ENCODE measurements at places on chromosomes 4 and X.

- DNase-seq, result no peak
These were observed 228.7 kb upstream of the SPRY1 start for GRCh38 chr4:123167931-123168330.

DNA sequence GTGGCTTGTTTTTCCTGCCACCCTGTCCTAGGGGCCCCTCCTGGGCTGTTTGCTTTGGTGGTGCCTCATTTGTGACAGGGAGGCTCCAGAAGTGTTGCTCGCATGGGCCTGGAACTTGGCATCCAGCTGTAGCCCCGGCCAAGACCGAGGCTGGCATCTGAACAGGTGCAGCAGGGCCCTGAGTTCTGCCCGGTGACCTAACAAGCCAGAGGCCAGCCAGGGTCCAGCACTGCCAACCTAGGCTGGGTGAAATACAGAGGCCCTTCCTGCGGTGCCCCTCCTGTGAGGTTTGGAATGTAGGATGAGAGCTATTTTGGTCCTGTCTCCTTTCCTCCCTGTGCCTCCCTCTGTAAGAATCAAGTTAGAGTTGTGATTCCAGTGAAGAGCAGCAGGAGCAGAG lies 58.5 kb downstream of the STARD8 start:
- no peak for DNase-seq

DNA sequence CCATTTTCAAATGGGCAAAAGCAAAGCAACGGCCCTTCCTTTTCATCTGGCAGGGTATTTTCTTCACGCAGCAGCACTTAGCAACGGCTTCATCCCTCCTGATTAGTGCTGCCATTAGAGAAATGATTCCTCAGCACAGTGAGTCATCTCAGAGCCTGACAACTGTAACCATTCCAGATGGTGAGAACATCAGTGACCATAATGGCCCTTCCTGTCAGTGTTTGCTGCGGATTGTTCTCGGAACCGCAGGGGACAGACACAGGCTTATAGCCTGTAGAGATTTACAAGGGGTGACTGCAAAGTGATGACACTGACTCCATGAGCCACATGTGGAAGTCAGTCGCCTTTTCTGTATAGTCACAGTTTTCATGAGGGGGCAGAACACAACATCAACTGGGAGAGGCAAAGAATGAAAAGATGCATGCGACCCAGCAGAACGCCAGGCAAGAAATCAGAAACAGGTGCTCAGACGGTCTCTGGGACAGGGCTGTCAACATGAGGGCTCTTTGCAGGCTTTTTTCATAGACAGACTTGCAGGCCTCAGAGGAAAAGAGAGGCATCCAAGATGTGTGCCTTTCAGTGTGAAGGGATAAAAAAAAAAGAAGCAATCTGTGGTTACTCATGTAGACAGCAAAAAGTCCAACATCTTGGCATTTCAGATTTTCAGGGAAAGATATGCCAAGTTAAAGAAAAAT lies 69.9 kb upstream of the FBXW7 start:
- peak; percentile 25 for DNase-seq

DNA sequence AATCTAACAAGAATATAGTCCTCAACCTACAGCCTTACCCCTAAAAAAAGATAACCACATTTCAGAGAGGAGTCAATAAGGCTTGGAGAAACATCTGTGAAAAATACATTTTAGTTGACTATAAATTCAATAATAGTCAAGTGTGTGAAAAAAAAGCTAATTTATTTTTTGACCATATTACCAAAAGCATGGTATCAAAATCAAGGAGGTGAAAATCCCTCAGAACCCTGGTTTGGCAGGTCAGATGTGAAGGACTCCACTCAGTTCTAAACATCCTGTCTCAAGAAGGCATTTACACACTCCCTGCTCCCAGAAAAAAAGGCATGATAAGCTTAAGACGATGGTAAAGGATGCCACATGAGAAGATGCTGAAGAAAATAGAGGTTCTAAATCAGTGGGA lies 745.1 kb upstream of the TENM3 start:
- DNase-seq, result no peak

DNA sequence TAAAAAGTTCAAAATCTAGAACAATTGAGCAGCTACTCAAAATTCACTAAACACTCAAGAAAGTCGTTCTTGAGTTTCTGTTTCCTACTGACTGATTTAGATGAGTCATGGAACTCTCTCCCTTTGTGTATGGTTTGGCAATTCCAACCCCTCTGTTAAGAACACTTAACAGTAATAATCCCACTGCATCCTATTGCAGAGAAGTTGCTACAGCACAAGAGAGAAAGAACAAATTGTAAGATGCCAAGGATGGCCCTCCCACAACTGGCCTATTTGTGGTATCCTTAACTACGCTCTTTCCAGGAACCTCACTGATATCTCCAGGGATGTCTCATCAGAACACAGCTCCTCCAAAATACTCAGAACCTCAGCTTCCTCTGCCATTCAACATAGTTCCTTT lies 701.8 kb upstream of the TENM3 start:
- no peak for DNase-seq

DNA sequence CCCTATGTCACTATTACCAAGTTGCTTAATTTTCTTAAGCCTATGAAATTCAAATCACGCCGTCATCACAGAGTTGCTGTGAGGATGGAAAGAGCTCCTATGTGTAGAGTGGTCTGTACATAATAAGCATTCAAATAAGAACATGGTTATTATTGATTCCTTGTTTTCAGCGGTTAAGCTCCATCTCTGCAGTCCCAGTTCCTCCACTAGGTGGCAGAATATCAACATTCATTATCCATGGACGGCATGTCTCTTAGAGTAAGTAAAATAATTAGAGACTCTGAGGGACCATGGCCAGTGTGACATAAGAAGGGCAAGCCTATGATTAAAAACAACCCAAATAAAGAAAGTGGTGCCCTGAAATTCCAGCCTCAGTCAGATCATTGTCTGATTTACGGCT lies 132.5 kb upstream of the NHS start:
- DNase-seq, result no peak

GRCh38 chr4:145828802-145829485 lies 109.7 kb downstream of the ZNF827 start:
- DNase-seq, result no peak

GRCh38 chr4:3077796-3078195 lies 3.3 kb downstream of the HTT start:
- DNase-seq, result no peak

DNA sequence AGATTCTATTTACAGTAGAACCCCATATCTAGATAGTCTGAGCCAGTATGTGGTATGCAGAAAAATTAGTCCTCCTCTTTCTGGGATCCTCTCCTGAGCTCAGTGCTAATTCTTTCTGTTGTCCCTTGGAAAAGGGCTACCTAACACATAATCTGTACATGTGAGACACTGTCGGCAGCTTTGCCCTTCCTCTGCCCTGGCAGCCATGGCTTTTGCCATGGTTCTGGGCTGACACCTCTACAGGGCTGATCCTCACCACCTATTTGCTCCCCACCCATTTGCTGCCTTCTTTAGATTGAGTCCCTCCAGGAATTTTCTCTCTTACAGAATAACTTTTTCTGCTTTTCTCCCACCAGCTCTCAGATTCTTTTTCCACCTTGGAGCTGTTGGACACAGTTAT lies 64.7 kb upstream of the MAP9 start:
- DNase-seq, result no peak

DNA sequence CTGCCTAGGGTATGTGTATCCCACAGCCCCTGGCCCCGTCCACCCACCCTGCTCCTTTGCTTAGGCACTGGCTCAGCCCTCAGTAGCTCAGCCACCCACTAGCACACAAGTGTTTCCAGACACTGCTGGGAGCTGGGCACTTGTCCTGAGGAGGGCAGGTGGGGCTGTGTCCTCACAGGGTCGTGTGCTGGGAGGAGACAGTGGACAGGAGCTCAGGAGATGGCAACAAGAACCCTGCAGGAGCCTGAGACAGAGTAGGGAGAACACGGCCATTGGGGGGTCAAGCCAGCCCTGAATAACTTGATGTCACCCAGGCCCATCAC lies 5.5 kb upstream of the CPLX1 start:
- DNase-seq, result no peak

DNA sequence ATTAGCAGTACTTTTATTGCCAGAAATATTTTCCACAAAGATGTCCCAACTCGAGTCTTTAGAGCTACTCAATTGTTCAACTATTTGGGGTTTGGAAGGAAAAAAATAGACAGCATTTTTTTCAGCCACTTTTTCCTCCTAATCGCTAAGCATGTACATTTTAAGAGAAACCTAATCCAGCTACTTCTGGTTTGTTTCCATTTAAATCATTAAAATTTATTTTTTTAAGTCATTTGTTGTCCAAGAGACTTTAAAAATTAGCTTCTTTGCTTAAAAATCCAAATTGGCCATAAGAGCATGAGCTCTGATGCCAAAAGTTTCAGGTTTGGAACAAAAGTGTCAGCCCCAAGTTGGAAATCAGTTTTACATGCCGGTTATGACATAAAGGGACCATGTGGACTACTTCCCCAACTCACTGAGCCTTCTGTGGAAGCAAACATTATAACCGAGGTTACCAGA lies 186.3 kb upstream of the INTU start:
- DNase-seq, result no peak

GRCh38 chr4:138599965-138600364 lies 357.8 kb upstream of the SLC7A11 start:
- no peak for DNase-seq

DNA sequence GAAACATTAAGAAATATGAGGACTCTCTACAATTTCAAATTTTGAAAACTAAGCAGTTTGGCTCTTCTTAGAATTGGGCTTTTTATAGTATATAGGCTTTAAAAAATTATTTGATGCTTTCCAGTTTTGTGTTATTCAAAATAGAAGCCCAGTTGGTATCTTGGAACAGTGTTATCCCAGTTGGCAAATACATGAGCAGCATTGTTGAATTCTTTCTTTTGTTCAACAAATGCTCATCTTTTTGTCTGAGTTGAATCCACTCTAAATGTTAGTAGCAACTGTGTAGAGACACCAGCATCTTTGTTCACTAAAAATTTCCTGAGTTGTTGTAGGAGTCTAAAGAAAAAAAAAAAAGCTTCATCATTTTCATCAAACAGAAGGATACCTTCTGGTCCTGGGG lies 41.0 kb upstream of the LIMCH1 start:
- DNase-seq, result no peak

GRCh38 chr4:102473476-102473875 lies 27.7 kb upstream of the NFKB1 start:
- no peak for DNase-seq

GRCh38 chr4:126552321-126552720 lies 1080.4 kb upstream of the INTU start:
- no peak for DNase-seq

DNA sequence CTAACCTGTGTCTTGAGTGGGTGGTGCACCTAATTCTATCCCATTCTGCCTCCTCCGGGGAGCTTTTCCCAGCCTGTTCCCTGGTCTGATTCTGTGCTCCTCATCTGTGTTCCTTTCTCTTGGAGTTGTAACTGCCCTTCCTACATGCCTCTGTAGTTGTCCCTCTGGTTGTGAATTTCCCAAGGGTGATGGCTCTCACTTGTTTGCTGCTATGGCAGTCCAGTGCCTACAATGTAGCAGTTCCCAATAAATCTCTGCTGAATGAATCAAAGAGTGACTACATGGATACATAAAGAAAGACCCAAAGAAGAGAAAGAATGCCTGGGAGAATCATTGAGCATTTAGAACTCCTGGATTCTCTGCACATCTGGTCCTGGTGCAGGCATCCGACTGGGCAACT lies 141.6 kb downstream of the HS3ST1 start:
- no peak for DNase-seq

DNA sequence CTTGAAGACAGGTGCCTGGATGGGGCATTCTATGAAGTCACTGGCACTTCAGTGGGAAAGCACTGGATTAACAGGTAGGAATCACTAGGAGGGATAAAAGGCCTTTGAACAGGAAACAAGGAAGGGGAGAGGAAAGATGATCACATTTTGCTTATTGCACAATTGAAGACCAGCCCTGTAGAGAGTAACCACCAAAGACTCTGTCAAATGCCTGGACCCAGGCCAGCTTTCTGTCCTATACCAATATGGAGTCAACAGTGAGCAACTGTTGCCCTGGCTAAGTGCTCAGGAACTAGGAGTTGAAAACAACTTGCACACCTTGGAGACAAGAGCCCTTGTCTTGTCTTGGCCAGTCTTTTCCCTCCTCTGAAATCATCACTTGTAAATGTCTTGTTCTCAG lies 14.1 kb upstream of the RTL3 start:
- DNase-seq, result no peak

- no peak for DNase-seq
These were observed 29.2 kb downstream of the LGI2 start for GRCh38 chr4:25001509-25001908.

- DNase-seq, result no peak
These were observed 60.8 kb upstream of the MID1 start for GRCh38 chrX:10681167-10681566.

DNA sequence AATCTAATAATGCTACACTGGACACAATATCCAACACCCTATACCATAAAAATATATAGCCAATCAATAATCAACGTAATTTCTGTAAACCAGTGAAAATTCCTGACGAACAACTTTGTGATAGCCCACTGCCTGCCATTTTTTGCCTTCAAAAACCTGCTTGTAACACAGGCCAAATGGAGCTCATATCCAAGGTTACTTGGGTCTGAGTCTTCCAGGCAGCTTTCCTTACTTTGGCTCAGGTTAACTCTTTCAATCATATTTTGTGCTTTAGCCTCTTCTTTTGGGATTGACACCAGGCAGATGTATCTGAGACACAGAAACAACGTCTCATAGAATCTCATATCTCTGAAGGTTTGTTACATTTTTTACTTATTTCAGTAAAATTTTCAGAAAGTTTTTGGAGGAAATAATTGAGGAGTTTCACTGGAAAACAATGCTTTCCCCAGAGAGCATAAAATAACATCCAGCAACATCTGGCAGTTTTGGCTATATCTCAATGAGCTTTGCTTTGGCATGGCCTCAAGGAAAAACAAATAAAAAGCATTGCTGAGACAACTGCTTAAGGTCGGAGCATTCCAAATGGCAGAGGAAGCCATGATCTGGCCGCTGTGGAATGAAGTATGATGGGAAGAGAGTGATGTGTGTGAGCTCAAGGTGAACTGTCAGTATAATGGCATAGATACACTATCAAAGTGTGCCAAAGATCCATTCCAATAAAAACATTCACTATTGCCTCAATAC lies 162.9 kb upstream of the SPIN4 start:
- no peak for DNase-seq

- no peak for DNase-seq
These were observed 85.7 kb downstream of the ADRA2C start for GRCh38 chr4:3851881-3852280.

DNA sequence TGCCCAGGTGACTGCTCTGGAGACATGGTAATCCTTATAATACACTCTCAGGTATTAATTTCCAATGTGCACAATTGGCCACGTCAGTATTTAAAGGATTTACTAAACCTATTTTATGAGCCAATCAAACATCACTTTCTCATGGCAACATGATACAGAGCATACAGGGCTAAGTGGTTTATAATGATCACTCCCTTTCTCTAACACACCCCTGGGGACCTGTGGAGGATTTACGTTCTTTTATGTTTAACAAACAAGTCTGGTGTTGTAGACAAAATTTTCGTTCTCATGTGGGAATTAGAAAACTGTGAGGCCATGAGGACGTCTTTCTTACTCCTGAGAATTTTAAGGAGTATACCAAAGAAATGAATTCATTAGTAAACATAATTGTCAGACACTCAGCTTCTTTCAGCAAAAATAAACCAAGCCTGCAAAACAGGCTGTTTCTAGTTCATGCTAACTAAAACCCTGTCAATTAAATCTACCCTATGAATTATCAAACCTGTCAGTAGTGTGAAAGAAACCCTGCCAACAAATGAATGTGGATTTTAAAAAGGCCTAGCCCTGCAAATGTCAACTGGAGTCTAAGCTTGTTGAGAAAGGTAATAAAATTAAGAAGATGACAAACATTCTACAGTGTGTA lies 155.8 kb downstream of the PDGFC start:
- no peak for DNase-seq

GRCh38 chr4:156749426-156750403 lies 221.9 kb downstream of the PDGFC start:
- DNase-seq, result no peak
